ENCODE measurements at places on chromosomes 5 and 9. TPM values are rescaled to one million over a fixed set of nuclear protein-coding genes. Genes with fewer than 3 reads are reported as not detected.

Gene PCDHA9
- 0.12 TPM for polyA plus RNA-seq

DNA sequence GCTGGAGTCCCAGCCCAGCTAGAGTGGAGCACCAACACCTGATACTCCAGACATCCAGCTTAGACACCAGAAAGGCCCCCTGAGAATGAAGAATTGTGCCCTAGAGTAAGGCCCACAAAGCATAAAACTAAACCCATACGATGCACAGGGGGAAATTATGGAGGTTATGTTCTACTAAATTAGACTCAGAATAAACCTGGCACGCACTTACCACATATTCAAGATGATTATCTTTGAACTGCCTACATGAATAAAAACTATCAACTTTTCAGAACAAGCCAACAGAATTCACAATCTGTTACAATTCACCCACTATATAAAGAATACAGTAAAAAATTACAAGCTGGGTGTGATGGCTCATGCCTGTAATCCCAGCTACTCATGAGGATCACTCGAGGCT is 168.5 kb downstream of the CPLANE1 start:
- no peak for DNase-seq

- no peak for DNase-seq
These were observed 214.9 kb upstream of the DMRT1 start for GRCh38 chr9:626596-626995.

GRCh38 chr5:161306351-161306995 is 240.1 kb downstream of the GABRB2 start:
- no peak for DNase-seq

Gene SHISAL2B
- polyA plus RNA-seq = not detected

DNA sequence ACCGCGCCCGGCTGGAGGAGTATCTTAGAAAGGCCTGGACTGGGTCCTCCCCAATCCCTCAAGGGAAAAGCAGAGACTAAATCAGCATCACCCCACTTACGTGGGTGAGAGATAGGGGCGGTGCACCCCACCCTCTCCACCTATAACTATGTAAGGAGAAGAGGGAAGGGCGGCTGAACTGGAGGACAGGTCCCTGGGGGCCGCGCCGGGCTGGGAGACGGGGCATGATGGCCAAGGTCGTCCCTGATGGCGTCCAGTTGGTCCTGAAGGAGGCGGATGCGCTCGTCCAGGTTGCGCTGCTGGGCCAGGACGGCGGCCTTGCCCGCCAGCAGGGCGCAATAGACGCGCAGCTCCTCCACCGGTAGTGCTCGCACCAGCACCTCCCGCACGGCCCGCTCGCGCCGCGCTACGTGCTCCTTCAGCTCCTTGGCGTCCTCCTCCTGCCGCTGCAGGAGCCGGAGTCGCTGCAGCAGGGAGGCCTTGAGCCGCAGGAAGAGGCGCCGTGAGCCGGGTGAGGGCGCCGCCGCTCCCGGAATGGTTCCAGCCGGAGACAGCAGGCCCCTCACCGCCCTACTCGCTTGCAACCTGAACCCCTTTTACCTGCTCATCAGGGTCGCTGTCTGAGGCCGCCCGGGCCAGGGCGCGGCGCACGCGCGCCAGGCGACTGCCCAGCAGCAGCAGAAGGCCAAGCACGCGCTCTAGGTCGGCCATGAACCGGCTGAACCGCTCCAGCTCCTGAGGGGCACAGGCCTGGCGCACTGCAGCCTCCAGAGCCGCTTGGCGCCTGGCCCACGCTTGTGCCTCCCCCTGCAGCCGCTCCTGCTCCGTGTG is 7.6 kb downstream of the SHROOM1 start:
- DNase-seq = no peak

DNA sequence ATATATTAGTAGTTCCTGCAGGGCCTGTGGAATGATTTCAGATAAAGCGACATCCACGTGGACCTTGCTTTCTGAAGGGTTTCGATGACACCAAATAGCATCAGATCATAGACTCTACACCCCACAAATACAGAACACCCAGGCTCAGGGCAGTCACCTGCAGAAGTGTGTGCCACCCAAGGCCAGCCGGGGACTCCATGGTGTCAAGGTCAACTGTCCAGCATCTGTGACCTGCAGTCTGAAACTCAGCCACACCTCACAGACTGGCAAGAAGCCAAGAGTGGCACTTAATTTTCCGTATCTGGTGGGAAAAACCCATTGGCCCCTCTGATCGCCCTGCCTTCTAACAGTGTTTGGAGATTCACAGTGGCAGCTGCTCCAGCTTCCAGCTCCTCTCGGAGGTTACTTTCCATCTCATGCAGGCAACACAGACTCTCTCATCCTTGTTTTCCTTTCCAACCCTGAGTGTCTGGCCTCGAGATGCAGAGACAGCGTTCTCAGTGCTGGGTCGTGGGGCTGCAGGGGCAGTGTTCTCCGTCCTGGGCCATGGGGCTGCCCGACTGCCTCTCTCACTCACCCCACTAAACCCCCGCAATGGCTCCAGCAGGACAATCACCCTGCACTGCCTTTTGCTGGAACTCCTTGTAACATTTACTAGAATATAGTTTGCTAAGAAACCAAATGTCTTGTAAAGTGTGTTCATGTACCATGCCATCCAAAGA is 221.9 kb downstream of the IRX2 start:
- no peak for DNase-seq

DNA sequence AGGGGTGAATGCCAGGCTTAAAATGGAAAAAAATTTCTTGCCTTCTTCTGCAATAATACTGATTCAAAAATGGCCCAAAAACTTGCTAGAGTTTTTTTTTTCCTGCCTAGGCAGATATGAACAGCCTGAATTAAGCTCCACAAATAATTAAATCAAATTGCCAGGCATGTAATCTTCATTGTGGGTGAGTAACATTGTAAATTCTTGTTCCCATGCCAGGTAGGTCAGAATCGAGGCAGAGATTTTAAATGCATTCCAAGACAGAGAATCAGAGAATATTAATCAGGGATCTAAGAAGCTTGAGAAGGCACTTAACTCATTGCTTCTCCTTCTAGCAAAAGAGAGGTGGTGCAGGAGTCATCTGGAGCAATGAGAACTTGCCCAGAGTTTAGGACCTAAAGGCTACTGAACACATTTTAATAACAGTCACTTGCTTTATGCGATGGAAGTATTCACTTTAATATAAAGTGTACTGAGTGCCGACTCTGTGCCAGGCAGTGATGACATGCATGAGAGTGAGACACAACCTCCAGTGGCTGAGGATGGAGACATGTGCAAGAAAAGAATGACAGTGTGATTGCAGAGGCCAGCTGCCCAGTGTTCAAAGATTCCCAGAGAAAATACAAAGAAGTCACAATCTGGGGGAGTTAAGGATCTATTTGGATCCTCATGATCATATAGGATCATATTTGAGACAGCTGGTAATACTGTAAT is 102.3 kb downstream of the APBA1 start:
- no peak for DNase-seq

Gene AHRR
- polyA plus RNA-seq = 2.5 TPM

Gene SPATA31C1
- polyA plus RNA-seq = 0.63 TPM

DNA sequence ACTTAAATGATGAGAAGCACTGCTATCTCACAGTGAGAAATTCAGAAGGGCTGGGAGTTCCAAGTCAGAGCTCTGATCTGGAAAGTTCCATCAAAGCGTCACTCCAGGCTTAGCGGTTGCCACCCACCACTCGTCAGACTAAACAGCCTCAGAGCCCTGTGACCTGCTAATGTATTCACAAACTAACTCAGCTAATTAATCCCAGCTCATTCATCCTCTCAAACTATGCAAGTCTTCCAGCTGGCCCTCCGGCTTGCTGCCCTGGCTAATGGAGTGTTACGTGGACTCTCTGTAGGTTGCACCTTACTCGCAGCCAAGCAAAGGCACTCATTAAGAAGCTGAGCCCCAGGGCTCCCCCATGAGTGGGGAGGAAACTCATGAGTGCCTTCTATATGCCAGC is 82.2 kb upstream of the GABRP start:
- no peak for DNase-seq

Gene PTGDS
- polyA plus RNA-seq = 3.8 TPM

DNA sequence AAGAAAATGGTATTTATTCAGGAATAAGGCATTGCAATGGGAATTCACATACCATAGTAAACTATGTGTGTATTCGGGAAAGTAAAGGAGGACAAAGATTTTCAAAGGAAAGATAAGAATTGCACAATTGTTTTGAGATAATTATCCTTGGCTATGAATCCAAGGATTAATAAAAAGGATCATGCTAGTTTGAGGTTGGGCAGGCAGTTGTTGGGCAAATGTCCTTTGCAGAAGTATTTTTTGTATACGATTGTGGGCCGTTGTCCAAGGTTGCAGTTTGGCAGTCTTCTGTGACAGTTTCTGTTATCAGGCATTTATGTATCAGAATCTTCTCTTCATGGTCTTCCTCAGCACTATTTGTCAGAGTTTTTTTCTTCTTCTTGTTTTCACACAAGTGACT is 10.6 kb upstream of the UBAP2 start:
- DNase-seq = no peak

Gene TAF11L5
- polyA plus RNA-seq = not detected

Gene DAB2IP
- 36.9 TPM for polyA plus RNA-seq

Gene RECK
- polyA plus RNA-seq = 66.7 TPM

DNA sequence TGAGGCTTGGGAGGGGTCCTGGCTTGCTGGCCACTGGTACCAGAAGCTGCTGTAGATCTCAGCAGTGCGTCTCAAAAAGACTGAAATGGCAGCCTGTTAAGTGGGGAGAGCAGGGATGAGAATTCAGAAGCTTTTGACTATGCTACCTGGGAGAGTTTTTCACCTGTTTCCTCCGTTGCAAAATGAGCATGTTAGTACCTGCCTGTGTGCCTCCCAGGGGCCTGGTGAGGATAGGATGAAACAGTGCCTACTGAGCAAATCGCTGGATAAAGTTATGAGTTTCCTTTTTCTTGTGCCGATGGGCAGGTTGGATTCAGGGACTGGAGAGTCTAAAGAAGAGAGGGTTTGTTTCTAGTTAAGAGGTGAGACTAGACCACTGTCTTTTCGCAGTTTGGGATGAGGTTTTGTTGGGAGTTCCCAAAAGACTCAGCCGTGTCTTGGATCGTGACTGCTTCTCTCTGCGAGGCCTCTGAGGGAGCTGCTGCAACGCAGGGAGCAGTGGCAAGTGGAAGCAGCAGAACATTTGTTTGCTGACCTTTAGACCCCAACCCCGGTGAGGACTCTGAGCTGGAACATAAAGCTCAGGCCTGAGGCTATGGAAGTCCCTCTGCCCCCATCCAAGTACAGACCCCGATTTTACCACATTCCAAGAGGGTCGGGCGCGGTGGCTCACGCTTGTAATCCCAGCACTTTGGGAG is 1.4 kb downstream of the RALGPS1 start:
- no peak for DNase-seq

DNA sequence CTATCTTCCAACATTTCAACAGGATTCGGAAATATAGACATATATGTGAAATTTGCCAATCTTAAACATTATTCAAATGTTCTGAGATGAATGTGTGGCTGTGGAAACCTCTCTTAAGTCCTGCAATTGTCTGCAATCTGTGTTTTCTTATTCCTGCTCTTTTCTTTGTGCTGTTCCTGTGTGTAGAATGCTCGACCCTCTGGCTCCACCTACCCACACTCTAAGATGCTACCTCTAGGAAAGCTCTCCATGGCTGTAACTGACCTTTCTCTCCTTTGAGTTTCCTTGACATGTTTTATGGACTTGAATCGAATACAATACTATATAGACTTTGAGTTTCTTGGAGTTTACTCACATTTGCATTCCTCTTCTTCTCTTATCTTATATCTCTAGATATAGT is 120.6 kb upstream of the ASTN2 start:
- DNase-seq = no peak

Gene MAP1B
- polyA plus RNA-seq = 11.6 TPM

- no peak for DNase-seq
These were observed 55.4 kb upstream of the LRRTM2 start for GRCh38 chr5:138930371-138931097.

- peak; percentile 66 for DNase-seq
These were observed 24.6 kb downstream of the RFK start for GRCh38 chr9:76369583-76369982.

Gene GARIN3
- polyA plus RNA-seq = not detected

- DNase-seq = no peak
These were observed 91.1 kb downstream of the CEMIP2 start for GRCh38 chr9:71677209-71677608.

Gene ALDH1B1
- 32.1 TPM for polyA plus RNA-seq

GRCh38 chr9:136174779-136175615 is 29.9 kb downstream of the LHX3 start:
- DNase-seq = no peak

GRCh38 chr5:97009921-97010320 is 74.0 kb downstream of the LNPEP start:
- DNase-seq = no peak

- no peak for DNase-seq
These were observed 8.9 kb upstream of the FOXB2 start for GRCh38 chr9:77010527-77010926.

DNA sequence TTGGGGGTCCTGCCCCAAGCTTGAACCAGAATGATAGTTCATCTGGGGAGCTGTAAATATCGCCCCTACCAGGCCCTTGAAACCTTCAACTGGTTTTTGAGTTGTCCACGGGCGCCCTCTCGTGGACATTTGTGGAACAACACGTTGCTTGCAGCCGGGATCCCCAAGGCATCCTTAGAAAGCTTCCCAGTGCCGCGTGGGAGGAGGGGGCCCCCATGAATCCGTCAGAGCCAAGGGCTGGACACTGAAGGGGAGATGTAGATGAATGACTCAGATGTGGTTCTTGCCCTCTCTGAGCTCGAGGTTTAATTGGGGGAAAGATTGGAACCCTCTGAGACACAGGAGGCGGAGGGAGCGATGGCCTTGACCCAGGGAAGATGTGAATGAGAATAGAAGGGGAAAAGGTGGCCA is 31.8 kb upstream of the ORM1 start:
- DNase-seq = no peak

GRCh38 chr9:114384836-114385396 is 2.9 kb downstream of the AKNA start:
- DNase-seq = no peak

DNA sequence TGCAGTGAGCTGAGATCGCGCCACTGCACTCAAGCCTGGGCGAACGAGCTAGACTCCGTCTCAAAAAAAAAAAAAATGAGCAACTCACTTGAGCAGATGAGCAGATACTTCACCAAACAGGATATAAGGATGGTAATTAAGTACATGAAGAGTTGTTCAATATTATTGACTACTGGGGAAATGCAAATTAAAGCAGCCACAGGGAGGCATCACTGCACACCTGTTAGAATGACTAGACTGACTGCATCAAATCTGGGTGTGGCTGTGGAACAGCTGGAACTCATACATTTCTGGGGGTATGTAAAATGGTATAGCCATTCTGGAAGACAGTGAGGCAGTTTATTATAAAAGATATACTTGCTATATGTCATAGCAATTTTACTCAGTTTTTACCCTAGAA is 93.0 kb downstream of the WNK2 start:
- DNase-seq = no peak

GRCh38 chr5:110055302-110055701 is 365.6 kb downstream of the MAN2A1 start:
- DNase-seq = no peak

DNA sequence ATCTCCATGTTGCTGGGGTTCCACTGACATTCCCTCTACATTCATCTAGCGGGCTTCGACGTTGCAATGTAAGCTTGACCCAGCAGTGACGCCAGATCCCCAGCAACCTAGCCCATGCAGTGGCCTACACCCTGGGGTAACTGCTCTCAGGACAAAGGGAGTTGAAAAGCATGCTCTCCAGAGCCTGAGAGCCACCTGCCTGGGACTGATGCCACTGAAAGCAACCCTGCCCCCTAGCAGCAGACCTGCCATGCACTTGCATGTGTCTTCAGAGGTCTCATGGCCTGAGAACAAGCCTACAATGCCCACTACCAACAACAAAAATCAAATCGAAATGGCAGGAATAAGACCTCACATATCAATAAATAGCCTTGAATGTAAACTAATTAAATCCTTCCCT is 330.3 kb downstream of the TRIM36 start:
- no peak for DNase-seq

Gene ABO
- polyA plus RNA-seq = 19.7 TPM

Gene HNRNPA0
- 72.0 TPM for polyA plus RNA-seq

All from left renal pelvis (tissue), 4 donors.